ENCODE measurements at places on chromosomes 2 and 18.

- DNase-seq = peak; percentile 85
Measured at GRCh38 chr2:64644458-64645382, 9.0 kb downstream of the SERTAD2 start.

DNA sequence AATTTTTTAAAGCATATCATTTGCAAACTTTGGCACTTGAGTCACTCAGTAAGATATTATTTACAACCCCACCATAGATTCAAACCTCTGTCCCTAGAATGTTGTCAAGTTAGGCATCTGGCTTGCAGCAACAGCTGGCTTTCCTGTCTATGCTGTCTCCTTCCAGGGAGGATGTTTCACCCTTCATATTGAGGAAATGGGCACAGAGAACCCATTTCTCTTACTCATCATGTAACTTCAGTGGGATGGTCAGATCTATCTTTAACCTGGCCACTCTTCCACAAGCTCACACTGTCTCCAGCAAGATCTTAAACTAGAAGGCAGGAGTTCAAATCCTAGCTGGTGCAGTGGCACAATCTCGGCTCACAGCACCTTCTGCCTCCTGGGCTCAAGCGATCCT, 15.8 kb downstream of the LCT start:
- no peak for DNase-seq

- no peak for DNase-seq
Measured at GRCh38 chr2:203997980-203998809, 61.6 kb downstream of the ICOS start.

- no peak for DNase-seq
Measured at GRCh38 chr18:11078491-11078890, 70.9 kb downstream of the PIEZO2 start.

- DNase-seq = no peak
Measured at GRCh38 chr18:48875942-48876511, 74.7 kb downstream of the SMAD7 start.

- no peak for DNase-seq
Measured at GRCh38 chr2:235046589-235046988, 94.8 kb downstream of the SH3BP4 start.

DNA sequence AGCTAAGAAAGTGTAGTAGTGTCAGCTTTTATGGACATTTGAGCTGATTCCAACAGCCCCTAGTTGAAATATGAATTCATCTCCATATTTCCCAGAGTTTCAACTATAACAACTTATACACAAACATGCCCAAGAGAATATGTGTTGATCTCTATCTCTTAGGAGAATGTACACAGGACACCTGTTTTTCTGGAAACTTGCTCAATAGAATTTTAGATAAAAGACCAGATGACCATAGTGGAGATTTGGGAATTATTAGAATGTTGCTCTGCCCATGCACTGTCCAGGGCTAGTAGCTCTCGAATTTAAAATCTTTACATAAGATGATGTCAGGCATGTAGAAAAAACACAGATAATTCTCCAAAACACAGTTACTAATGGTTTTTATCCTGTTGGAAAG, 162.3 kb upstream of the VRK2 start:
- no peak for DNase-seq

DNA sequence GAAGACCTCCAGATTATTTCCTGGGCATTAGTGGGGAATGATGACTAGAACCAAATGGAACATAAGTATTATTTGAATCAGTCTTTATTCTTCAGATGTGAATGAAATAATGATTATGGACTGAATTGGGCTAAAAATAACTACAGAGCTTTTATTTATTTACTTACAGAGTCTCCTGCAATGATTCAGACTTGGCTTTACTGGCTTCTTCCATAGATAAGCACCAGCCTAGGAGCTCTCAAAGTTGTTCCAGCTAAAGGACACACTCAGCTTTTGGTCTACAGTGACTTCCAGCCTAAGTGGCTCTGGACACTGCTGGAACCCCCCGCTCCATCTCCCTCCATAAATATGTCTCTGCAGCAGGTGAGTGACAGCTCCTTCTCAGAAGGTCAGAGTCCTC, 24.3 kb upstream of the ARHGAP25 start:
- DNase-seq = no peak

- DNase-seq = no peak
Measured at GRCh38 chr2:36858551-36859365, 107.6 kb downstream of the STRN start.

All from RPMI8226 (cell line).